ENCODE measurements at places on chromosomes 5 and 9.

- no peak for DNase-seq
Observed at GRCh38 chr9:95116002-95116807, 201.3 kb downstream of the FANCC start.

- peak; percentile 8 for DNase-seq
Observed at GRCh38 chr9:17600962-17601593, 22.2 kb downstream of the SH3GL2 start.

DNA sequence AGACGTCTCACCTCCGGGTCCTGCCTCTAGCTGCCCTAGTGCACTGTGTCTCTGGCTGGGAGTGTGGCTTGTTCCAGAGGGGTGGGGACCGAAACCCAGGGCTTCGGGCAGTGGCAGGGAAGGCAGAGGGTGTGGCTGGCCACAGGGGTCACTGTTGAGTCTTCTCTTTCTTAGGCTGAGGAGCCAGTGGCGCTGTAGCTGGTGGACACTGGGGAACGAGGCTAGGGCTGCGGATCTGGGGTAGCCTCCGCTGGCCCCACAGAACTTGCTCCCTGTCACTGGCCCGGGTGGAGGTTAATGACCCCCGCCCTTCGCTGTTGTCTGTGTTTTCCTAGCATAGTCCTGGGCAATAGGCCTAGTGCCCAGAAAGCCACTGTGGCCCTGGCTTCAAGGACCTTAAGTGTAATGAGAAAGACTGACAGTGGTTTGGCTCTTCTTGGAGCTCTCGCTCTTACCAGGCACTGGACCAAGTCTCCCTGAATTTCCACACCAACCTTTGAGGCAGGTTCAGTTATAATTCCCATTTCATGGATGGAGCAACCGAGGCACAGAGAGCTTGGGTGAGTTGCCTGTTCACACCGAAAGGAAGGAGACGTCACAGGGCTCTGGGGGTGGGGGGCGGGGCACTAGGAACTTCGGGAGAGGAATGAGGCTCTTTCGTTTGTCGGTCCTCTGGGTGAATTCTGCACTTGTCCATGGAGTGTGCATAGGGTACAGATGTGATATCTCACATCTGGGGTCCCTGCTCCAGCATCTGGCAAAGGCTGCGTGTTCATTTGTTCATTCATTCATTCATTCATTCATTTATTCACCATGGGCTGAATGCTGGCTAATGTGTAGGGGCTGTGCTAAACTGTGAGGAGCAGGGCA lies 4.8 kb upstream of the IER5L start:
- DNase-seq, result no peak

DNA sequence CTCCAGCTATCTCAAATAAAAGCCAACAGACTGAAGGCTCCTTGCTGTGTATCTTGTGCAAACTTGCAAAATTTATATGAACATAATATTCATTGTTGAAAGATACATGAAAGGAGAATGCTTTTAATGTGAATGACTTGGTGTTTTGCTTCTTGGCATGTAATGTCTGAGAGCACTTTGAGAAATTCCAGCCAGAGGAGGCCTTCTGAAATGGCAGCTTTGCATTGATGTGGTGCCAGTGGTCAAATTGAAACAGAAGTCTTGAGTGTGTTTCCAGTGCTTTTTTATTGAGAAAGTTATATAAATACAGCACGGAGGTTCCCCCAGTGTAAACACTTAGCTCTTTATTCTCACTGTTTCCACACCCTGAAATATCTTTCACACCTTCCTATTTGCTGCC lies 182.1 kb downstream of the ADCY2 start:
- no peak for DNase-seq

DNA sequence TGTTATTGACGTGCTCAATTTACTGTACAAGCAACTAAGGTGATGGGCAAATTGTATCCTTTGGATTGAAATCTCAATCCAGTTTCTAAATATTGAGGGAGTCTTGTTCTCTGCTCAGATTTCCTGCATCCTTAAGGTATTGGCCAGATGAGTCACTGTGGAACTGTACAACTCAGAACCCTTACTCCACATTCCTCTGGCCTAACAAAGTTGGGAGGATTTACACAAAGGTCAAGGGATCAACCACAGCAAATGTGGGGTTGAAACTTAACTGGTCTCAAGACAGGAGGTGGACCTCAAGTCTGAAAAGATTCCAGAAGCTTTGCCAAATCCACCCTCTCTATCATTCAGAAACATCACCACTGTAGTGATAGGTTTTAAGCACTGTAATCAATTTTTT lies 81.5 kb upstream of the AGXT2 start:
- peak; percentile 60 for DNase-seq

DNA sequence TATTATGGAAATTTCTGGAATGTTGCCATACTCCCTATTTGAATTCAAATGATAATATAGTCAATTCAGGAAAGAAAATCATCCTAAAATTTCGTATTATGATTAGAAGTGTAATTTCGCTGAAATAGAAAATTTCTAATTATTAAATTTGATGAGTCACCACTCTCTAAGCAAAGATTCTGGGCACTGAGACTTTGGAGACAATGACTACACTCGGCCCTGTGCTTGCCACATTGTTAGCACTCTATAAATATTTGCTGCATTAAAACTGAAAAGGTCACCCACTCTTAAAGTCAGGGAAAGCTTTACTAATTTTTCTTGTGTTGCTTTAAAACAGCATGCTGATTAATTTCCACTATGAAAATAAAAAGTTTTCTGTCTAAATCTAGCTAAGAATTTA lies 240.3 kb downstream of the TLE4 start:
- DNase-seq, result no peak

- DNase-seq, result peak; percentile 39
Observed at GRCh38 chr5:142106061-142106460, 2.5 kb upstream of the NDFIP1 start.

DNA sequence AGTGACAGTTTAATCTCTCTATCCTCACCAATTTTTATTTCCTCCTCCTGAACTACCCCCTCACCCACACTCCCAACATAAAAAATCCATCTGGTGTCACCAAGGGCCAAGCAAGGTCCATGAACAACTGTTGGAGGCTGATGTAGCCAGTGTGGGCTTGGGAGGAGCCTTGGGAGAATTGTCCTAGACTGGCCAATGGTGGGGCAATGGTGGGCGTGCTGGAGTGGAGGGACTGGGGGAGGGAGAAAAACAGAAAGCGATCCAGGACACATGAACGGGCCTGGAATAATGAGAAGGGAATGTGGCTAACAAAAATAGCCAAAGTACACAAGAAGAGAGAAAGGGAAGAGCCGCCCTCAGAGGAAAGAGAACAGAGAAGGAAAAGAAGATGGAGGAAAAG lies 272.6 kb downstream of the ENC1 start:
- DNase-seq, result no peak

GRCh38 chr5:147555176-147555575 lies 45.3 kb upstream of the DPYSL3 start:
- no peak for DNase-seq

DNA sequence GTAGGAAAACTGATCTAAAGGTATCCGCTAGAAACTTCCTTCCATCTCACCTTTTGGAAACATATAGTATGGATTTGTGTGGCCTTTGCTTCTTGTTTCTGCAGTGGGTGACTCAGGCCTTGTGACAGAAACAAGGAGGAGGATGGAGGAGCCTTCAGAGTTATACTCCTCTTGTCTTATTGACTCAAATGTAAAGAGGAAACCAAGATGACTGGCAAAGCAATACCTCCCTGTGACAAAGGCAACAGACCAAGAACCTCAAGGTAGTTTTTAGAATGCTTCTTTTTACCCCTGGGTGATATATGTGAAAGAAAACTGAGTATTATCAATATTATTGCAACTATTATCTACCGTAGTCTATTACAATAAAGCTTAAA lies 123.3 kb upstream of the SLIT3 start:
- DNase-seq, result no peak

DNA sequence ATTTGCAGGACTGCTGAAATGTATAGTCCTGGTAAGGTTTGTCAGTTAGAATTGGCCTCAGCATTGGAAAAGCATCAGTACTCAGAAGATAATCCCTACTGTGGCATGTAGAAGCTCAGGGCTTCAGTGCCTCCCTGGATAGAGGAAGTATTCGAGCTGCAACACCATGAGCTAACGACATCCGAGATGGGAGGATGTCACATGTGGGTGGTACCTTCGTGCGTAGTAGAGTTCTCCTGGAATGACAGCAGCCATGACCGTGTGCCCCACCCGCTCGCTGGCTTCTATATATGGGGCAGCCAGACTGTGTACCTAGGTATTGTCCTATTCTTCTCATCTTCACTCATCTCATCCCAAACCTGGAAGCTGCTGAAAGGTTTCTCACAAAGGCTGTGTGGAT lies 345.8 kb upstream of the KLF9 start:
- no peak for DNase-seq

DNA sequence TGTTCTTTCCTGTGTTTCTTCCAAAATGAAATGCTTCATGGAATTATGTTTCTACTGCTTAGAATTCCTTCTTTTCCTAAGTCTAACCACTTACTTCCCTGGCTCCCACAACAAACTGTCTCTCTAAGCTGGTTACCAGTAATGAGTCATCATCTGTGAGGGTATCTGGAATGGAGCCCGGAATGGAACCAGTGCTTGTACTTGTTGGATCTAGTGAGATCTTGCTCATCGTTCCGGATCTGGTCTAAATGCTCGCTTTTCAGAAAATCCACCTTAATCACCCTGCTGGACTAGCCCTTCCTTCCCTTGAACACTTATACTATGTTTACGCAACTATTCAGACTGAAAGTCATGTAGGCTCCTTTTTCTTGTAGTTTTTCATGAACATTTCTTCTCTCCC lies 184.8 kb downstream of the PBX3 start:
- DNase-seq, result peak; percentile 97

GRCh38 chr5:111572561-111572960 lies 60.2 kb upstream of the STARD4 start:
- DNase-seq, result no peak

- peak; percentile 88 for DNase-seq
Observed at GRCh38 chr9:73151653-73152542, at the start of gene ANXA1. ANXA1 (plus strand) TSS chr9:73151865; CDS start chr9:73158536, 6,671 bp downstream.

DNA sequence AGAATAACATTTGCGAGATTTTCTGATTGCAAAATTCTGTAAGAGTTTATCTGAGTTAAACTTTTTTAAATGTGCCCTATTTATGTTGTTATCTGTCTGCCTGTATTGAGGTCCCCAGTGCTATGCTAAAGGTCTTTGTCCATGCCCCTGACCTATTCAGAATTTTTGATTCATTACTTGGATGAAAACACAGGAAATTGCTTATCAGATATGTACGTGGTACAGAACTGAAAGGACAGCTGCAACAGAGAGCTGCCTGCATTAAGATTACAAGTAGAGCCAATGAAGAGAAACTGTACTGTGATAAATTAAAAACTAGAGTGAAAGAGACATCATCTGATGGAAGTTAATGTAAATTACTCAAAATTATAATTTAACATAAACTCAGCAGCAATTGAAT lies 408.8 kb downstream of the ADGRV1 start:
- no peak for DNase-seq

GRCh38 chr5:94920570-94920969 lies 302.1 kb downstream of the SLF1 start:
- DNase-seq, result no peak

DNA sequence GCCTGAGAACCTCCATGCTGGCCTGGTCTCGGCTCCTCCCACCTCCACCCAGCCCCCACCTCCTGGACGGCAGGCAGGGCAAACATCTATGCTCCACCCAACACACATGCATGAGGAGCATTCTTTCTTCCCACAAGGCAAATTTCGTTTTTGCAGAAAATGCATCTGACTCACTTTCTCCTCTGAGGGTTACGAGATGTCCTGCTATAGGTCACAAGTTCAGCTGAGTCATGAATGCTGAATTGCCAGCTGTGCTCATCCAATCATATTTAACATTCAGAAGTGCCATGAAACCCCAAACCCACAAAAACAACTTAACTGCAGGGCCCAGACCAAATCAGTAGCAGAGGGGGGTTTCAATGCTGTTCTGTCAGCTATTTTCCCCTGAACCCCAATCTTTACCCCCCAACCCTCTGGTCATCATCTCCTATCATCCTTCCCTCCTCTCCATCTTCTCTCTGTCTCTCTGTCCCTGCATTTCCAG lies 39.0 kb upstream of the OSMR start:
- DNase-seq, result peak; percentile 93

- DNase-seq, result peak; percentile 38
Observed at GRCh38 chr9:94867281-94867841, 140.9 kb downstream of the AOPEP start.

DNA sequence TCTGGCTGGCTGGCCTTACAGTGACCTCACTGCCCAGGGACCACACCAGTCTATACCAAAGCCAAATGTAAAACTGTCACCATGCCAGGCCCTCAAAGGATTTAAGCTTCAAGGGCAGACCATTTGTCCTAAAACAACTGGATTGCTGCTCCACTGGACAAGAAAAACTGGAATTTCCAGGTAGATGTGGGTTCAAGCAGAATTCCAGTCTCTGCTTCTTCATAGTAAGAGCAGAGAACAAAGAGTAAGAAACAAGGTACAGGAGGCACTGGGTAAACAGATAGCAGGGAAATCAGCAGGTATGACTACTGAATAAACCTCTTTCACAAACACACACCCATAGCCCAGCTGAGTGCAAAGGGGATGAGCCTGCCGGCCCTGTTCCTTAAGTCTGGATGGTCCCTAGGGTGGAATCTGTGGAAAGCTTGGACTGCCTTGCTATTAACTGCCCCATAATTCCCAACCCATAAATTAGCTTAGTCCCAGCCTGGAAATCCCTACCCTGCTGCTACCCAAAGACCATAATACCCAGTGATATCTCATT lies 5.5 kb downstream of the B4GALT1 start:
- DNase-seq, result no peak

- no peak for DNase-seq
Observed at GRCh38 chr9:109916316-109916715, 136.3 kb downstream of the PALM2AKAP2 start.

- DNase-seq, result no peak
Observed at GRCh38 chr9:123420592-123421111, 64.7 kb downstream of the CRB2 start.

GRCh38 chr5:88235828-88236227 lies 32.8 kb downstream of the TMEM161B start:
- DNase-seq, result no peak

DNA sequence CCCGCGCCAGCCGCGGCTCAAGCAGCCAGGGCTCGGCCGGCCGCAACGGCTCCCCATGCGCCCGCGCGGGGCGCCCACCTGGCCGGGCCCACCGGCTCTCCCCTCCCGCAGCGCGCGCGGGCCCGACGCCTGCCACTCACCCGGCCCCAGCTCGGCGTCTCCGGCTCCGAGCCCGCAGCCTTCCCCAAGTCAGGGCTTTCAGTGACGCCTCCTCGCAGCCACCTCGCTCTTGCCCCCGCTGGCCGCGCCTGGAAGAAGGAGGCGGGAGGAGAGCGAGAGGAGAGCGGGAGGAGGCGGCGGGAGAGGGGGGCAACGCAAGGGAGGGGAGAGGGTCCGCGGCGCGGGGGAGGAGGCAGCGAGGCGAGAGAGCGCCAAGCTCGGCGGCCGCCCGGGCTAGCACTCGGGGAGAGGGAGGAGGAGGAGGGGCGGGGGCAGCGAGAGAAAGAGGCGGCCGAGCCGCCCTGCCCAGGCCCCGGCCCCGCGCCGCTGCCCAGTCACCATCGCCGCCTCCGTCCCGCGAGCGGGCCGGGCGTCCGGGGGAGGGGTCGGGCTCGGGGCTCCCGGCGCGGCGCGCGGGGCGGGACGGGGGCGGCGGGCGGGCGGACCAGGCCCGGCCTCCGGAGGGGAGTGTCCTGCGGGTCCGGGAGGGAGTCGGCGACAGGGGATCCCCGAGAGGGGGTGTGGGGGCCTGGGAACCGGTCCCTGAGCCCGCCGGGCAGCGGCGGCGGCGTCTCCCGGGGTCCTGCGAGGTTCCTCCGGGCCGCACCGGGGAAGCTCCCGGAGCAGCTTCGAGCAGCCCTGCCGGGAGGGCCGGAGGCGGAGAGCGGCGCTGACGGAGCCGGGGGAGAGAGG lies at the start of gene LHFPL2:
LHFPL2 (minus strand) TSS at position 414 of the 852 bp plus-strand sequence. CDS start 138,559 bp downstream, outside the sequence.
- peak; percentile 75 for DNase-seq

- DNase-seq, result peak; percentile 79
Observed at GRCh38 chr9:88775037-88775471, 216.2 kb upstream of the S1PR3 start.

Data from fibroblast of skin of scalp (primary cell).